ENCODE measurements at places on chromosomes 5 and 9.

GRCh38 chr5:55226934-55227663 lies at the start of gene MCIDAS:
Gene MCIDAS (minus strand): TSS chr5:55227315. CDS start chr5:55227138, 177 bp downstream.
- peak; percentile 91 for DNase-seq

- DNase-seq = no peak
Observed at GRCh38 chr5:41754857-41755256, 115.4 kb downstream of the OXCT1 start.

- DNase-seq = no peak
Observed at GRCh38 chr9:36092509-36093215, 43.9 kb upstream of the GLIPR2 start.

DNA sequence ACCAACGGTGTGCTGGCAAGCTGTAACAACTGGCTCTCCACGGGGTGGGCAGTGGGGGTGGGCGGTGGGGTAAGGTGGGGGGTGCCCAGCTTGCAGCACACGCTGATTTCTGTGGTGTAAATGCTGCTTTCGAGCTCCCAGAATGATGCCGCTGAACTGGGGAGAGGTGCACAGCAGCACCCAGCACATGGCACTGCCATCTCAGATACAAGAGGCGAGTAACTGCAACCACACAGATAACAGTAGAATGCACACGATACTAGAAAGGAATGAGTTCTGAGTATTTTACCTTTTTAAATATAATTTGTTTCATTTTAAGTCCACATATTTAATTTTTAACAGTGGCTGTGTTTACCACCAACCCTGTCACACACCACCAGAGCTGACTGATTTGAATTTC lies 87.9 kb downstream of the SEMA4D start:
- DNase-seq = no peak

GRCh38 chr9:134366223-134367031 lies 40.2 kb downstream of the RXRA start:
- no peak for DNase-seq

DNA sequence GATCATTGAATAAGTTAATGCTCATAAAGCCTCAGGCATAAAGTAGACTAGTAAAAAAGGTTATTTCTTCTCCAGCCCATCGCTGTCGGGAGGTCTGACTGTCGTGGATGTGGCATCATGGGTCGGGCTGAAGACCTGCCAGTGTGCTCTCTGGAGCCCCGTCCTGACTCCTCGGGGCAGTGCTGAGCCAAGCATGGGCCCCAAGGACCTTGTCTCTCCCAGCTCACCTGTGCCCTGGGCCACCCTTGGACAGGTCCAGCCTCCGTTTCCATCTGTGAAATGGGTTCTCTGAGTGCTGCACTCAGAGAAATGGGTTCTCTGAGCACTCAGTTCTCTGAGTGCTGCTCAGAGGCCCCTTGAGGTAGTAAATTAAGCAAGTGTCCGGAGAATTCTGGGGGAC lies 269.0 kb downstream of the GADD45G start:
- DNase-seq = no peak

GRCh38 chr5:64299805-64300204 lies 134.2 kb downstream of the RNF180 start:
- DNase-seq = no peak
